Activated CD4-positive, alpha-beta T cell treated with anti-CD3 and anti-CD28 coated beads, Interleukin-2, amount 10 ng/mL, durations not matched to agents 7 days and 5 days (primary cell): ENCODE measurements at places on chromosomes 7 and 10. TPM values are rescaled to one million over a fixed set of nuclear protein-coding genes. Genes with fewer than 3 reads are reported as not detected.

The OR6B1 gene
- not detected for total RNA-seq

The PRKAR2B gene
- total RNA-seq = 1.2 TPM

DNA sequence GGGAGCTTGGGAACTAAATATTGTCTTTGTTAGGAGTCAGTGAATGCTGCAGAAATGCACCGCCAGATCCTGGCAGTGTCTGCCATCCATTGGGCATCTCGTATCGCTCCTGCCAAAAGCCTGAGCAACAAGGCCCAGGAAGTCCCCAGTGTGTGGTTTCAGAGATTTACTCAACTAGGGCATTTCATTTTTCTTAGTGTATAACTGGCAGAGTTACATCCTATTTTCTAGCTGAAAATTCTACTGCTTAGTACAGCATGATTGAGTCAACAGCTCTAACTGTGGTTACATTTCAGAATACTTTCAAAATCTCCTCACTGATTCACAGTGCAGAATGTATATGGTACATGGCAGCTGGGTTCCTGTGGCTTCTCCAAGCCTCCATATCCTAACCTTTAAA lies 95.8 kb upstream of the CREB5 start:
- DNase-seq = no peak

DNA sequence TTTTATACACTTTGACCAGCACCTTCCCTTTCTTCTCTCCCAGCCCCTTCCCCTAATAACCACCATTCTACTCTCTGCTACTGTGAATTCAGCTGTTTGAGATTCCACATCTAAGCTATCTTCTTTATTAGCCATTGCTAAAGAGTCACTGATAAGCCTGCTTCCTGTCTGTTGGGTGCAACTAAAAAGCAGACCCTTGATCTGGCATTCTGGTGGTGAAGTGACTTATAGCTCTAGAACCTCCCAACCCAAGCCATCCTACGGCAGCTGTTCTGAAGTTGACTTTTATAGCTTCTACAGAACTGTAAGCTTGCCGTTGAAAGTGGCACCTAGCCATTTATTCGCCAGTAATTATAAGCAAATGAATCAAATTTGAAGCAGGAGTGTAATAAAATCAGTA lies 105.6 kb downstream of the AHR start:
- DNase-seq = no peak

DNA sequence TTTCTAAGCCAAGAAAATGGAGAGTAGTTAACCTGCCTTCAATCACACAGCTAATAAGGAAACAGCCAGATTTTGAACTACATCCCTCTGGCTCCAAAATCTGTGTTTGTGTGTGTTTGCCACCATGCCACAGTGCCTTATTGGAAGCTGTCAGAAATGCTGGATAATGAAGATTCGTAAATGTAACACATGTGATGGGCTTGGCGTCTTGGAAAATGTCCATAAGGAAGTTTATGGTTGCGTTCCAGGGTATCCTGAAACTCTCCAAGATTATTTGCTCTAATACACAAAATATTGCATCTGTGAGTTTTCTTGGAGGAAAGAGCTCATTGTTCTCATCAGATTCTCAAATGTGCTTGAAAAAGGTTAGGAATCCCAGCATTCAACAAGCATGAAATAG lies 22.7 kb downstream of the MYOF start:
- DNase-seq = no peak

DNA sequence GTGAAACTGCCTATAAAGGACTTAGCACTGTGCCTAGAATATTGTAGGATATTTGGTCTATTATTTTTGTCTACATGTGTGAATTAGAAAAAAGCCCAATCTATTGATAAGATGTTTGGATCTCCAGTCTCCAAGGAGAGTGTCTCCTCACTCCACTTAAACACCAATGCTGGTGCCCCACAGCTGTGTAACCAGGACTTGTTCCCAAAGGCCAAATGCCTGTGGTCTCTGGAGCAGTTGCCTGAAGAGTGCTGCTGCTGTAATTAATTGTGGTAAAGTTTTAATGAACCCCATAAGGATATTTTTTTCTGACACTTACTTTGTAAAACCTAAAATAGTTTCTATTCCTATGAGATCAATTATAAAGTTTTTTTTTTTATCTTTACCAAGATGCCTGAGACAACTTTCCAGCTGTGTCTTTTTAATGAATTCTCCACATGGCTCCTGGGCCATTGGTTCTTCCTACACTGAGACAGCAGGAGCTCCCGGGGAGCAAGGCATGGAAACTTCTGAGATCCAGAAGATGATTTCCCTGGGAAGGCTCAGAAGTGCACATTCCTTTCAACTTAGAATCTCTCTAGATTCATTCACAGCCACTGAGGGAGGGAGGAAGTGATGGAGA lies 11.2 kb upstream of the OR2A5 start:
- DNase-seq = no peak

GRCh38 chr10:69333205-69333604 lies 54.9 kb downstream of the HK1 start:
- no peak for DNase-seq

DNA sequence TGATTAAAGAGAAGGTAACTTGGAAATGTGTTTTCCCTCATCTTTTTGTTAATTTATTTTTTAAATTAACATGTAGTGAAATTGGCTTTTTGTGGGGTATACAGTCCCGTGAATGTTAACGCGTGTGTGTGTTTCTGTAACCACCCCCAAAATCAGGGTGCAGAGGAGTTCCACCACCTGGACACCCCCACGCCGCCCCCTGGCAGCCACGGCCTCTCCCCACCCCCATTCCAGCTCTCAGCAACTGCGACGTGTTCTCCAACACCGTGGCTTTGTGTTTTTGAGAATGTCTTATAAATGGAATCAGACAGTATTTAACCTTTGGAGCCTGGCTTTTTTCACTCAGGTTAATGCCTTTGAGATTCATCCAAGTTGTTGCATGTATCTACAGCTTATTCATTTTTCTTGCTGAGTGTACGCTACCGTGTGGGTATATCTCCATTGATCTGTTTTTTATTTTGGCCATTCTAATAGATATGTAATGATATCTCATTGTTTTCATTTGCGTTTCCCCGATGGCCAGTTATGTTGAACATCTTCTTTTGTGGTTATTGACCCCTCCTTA lies 218.8 kb downstream of the EBF3 start:
- no peak for DNase-seq

- no peak for DNase-seq
These were observed 341 bp downstream of the GOT1 start for GRCh38 chr10:99430116-99430450.
